Dermis blood vessel endothelial cell (primary cell): ENCODE measurements at places on chromosomes 13 and 19.

DNA sequence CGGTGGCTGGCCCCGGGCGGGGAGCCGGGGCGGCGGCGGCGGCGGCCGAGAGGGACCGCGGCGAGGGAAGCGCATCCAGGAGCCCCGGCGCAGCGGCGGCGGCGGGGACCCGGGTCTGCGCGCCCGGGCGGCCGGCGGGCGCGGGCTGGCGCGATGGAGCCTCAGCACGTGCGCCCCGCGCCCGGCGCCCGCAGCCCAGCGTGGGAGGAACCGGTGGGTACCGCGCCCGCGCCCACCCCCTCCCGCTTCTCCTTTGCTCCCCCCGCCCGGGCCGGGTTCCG, 7.8 kb upstream of the DGKH start:
- no peak for DNase-seq

DNA sequence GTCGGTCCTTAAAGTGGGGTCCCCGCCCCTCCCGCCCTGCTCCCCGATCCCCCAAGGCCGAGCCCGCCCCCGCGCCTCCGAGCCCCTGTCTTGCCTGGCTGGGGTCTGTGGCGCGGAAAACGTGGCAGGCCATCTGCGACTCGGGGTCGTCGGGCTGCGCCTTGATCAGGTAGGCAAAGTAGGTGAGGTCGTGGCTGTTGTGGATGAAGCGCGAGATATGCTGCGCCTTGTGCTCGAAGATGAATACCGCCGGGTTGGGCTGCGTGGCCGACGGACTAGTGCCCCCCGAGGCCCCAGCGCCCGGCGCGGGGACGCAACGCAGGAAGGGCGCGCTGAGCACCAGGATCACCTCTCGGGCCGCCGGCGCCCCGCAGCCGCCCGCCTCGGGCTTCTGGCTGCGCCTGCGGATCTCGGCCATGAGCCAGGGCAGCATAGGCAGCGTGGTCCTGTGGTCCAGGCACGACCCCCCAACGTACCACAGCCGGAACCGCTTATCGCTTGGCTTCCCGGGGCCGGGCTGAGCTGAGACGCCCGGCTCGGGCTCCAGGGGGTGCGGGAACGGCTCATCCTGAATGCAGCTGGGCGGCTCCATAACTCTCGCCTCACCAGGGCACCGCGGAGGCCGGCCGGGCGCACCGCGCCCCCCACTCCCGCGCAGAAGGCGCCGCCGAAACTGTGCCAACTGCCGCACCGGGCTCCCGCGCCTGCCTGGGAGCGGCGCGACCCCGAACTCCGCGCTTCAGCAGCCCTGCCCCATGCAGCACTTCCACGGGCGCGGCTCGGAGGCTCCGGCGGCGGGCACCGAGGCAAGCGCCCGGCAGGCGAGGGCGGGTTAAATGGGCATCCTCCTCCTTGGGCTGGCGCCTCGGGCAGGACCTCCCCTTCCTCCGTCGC, 546 bp downstream of the TBC1D4 start:
- peak; percentile 58 for DNase-seq

DNA sequence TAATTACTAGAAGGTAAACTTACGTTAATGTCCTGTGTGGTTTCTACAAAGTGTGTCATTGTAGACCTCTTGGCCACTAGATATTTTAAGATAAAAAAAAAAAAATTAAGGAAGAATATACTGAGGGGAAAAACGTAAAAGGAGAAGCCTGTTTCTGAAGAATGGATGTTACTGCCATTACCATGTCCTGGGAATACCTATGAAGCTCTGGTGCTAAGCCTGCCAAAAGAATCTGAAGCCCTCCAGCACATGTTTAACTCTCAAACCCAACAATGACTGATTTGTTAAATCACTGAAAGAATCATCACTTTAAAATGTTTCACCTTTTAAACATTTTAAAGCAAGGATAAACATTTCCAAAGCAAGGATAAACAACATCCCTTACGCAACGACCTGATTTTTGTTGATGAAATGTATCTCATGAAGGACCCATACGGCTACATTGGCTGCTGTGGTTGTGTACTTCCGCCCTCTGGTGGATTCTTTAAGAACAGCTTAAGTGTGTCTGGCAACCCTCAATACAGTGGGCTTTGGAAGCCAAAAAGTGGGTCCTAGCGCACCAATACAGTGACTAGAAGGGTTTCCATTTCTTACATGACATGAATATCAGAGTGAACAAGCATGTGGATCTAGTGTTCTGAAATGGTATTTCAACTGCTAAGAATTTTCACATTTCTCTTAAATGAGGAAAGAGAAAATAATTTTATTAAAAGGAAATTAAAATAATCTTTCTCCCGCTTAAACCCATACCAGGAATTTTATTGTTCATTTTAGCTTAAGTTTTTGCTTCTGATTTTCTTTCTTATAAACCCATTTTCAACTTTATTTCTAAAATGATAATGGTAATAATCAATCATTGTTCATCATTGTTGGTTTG, 74.5 kb upstream of the RAP2A start:
- peak; percentile 88 for DNase-seq

GRCh38 chr19:55346725-55347441, 7.2 kb downstream of the KMT5C start:
- DNase-seq = no peak

GRCh38 chr19:47176071-47176626, 45.5 kb downstream of the SAE1 start:
- peak; percentile 81 for DNase-seq

- peak; percentile 46 for DNase-seq
These were observed 73.1 kb downstream of the TNFSF13B start for GRCh38 chr13:108342369-108343289.

- DNase-seq = no peak
These were observed 526.1 kb downstream of the KLF12 start for GRCh38 chr13:73608157-73608516.

- DNase-seq = peak; percentile 29
These were observed 28.8 kb downstream of the IPO5 start for GRCh38 chr13:97982286-97982685.

DNA sequence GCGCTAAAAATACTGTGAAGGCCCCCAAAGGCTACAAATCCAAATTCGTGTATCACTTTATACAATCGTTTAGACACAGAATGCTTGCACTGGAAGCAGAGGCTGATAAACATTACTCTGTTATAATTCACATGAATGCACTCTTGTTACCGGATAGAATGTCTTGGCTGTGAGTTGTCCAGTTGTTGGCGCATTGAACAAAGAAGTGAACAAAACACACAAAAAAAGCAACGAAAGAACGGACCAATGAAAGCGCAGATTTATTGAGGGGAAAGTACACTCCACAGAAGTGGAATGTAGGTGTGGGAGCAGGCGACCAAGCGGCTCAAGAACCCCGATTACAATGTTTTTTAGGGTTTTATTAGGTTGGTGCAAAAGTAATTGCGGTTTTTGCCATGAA, 529 bp upstream of the ZNF418 start:
- no peak for DNase-seq

- DNase-seq = no peak
These were observed 18.3 kb downstream of the GPC6 start for GRCh38 chr13:93244918-93245280.

GRCh38 chr19:45967246-45967645, 6.4 kb downstream of the NOVA2 start:
- no peak for DNase-seq

GRCh38 chr13:113995051-113995601, 21.2 kb upstream of the C13orf46 start:
- no peak for DNase-seq

GRCh38 chr13:40220299-40220935, 446.0 kb downstream of the FOXO1 start:
- DNase-seq = no peak

DNA sequence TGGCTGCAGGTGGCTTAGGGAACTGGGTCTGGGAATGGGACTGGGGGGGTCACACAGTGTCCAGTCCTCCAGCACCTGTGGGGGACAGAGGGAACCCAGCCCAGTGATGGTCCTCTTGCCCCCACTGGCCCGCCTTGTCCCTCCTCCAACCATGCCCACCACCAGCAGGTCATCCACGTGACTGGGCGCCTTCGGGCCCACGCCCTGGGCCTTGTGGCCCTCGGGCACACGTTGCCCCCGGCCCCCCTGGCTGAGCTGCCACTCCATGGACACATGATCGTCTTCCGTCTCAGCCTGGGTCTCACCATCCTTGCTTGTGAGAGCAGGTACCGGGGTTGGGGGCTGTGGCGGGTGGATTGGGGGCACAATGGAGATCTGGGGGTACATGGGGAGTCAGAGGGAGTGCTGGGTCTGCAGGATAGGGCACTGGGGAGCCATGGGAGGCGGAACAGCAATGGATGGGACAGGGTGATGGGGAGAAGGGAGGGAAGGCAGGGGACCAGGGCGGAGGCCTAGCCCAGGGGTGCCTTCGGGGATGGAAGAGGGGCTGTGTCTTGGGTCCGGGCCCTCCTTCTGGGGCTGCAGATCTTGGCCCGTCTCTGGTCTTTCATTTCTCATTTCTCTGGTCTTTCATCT, 9.1 kb downstream of the TMEM160 start:
- DNase-seq = no peak

GRCh38 chr13:59300355-59301173, 863.2 kb downstream of the DIAPH3 start:
- no peak for DNase-seq

DNA sequence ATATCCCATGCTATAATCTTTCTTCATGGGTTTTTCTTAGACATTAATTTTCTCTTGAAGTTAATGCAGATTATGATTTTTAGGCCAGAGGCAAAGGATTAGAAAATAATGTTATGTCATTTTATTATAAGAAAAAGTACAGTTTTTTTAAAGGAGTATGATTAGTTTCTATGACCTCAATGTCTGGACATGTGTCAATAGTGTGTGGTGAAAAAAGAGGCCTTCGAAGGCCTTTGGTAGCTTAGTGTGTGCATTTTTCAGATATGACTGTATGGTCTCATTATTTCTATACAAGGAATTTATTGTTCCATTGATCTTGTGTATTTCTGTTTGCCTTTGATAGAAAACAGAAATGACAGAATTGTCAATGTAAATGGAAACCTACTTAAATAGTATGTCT, 195.6 kb downstream of the GPC5 start:
- no peak for DNase-seq

DNA sequence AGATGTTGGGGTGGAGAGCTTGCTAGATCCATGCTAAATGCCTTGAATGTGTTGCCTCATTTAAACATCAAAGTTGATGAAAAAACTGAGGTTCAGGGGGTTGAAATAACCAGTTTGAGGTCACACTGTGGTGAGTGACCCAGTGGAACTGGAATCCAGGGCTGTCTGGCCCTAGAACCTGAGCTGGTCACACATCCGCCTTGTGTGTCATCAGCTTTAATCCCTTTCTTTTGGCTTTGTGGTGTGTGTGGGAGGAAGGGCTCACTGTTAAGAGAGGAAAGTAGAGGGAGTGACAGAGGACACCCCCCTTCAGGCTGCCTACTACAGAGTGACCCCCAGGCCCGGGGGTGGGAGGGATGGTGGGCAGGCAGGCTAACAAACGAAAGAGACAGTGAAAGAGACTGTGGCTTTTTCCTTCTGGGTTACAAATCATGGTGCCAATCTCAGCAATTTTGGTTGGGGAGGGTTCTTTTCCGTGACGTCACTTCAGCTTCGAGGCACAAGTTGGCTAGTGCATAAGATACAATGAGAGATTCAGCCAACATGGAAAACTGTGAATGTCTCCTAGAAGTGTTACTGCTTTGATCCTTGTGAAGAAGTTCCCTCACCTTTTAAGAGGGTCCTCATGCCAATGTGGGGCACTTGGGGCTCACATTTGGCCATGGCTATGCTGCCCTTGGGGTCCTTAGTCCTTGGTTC, 164.9 kb downstream of the DLEU7 start:
- no peak for DNase-seq

- DNase-seq = no peak
These were observed 50.2 kb upstream of the KLF2 start for GRCh38 chr19:16274447-16274846.

GRCh38 chr13:59094181-59094580, 1069.5 kb downstream of the DIAPH3 start:
- DNase-seq = peak; percentile 5

DNA sequence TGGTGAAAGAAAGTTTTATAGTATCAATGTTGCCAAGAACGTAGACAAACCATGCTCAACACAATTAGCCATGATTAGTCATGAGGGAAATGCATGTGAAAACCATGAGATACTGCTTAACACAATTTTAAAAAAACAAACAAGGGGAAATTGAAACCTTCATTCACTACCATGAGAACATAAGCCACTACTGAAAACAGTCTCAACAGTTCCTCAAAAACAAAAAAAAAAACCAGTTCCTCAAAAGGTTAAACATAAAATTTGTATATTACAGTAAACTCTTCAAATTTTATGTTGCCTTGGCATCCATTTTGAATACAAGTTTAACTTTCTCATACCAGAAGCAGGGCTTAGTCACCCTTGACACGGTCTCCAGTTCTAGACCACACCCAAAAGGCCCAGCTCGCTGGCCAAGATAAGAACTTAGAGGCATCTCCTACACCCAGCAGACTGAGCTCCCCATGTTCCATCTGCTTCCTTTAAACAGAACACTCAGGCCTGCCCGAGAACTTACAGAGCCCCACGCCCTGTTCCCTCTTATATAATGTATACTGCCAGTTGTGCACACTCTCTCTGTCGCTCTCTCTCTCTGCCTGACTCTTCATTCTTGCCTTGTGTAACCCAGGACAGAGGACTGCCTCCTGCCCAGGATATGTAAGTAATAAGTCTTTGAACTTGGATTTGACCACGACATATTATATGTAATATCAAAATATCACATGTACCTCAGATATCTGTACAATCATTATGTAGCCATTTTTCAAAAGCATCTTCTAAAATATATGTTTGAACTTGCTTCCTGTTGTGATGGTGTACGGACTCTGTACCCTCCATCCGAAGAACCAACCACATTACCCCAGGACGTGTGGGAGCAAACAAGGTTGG, 67.4 kb downstream of the STK24 start:
- peak; percentile 88 for DNase-seq

DNA sequence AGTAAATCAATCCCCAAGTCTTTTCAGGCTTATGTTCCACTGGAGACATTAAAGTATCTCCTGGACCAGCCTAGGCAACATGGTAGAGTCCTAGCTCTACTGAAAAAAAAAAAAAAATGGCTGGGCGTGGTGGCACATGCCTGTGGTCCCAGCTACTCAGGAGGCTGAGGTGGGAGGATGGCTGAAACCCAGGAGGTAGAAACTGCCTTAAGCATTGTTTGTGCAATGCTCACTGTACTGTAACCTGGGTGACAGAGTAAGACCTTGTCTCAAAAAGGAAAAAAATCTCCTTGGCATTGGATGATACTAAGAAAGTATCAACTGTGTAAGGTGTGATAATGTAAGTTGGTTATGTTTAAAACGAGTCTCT, 8.8 kb downstream of the KLK8 start:
- no peak for DNase-seq

GRCh38 chr13:32881074-32881776, 135.0 kb upstream of the KL start:
- DNase-seq = no peak

- DNase-seq = no peak
These were observed 3.1 kb downstream of the KLK14 start for GRCh38 chr19:51079481-51080110.

GRCh38 chr13:71797517-71797916, 69.5 kb downstream of the DACH1 start:
- no peak for DNase-seq
